ENCODE measurements at places on chromosomes 1 and 21.

- DNase-seq: no peak
Measured at GRCh38 chr1:85024736-85025135, 23.6 kb downstream of the MCOLN3 start.

DNA sequence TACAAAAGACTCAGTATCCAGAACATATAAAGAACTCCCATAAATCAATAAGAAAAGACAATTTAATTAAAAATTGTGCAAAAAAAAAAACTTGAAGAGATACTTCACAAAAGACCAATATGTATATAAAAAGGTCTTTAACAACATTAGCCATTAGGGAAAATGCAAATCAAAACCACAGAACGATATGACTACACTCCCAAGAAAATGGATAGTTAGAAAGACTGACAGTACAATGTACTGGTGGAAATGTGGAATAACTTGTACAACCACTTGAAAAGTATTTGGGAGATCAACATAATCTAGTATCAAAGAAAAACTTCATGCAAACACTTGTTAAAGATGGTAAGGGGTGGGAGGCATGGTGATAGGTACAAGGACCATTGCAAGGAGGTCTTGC, 3.9 kb upstream of the CLCA1 start:
- DNase-seq: no peak

GRCh38 chr21:32335601-32336575, 37.2 kb downstream of the MRAP start:
- DNase-seq: no peak

DNA sequence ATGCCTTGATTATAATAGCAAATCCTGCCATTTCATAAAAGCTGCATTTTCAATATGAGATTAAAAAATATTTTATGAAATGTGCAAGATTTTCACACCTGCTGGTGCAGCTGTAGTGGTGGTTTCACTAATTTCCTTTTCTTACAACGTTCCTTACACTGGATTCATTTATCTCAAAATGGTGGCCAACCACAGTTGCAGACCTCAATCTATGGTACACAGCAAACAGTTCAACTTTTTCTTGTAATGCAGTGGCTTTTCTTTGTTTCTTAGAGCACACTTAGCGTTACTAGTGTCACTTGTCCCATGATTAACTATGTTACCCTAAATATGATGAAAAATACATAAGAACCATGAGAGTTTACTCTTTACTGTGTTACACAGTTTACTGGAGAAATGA, 32.7 kb downstream of the FCER1A start:
- no peak for DNase-seq

DNA sequence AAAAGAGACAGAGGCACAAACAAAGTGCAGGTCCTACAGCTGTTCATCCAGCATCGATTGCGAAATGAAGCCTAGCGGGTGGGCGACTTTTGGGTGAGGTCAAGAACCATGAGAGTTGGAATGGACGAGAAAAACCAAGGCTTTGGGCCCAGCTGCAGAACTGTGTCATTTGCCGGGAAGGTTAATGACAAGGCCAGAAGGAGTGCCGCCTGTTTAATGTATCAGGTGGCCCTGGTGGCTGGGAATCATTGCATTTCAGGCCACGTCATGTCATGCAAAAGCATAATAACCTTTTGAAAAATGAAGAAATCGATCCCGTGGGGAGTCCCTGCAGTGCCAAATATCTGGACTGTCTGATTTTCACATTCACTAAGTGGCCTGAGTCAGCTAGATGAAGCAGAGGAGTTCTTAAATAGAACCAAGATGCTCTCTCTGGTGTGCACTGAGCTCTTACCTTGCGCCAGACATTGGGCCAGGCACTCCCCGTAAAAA, 8.1 kb upstream of the RCC2 start:
- DNase-seq: no peak

GRCh38 chr1:19405195-19405760, 80.1 kb downstream of the CAPZB start:
- peak; percentile 85 for DNase-seq

DNA sequence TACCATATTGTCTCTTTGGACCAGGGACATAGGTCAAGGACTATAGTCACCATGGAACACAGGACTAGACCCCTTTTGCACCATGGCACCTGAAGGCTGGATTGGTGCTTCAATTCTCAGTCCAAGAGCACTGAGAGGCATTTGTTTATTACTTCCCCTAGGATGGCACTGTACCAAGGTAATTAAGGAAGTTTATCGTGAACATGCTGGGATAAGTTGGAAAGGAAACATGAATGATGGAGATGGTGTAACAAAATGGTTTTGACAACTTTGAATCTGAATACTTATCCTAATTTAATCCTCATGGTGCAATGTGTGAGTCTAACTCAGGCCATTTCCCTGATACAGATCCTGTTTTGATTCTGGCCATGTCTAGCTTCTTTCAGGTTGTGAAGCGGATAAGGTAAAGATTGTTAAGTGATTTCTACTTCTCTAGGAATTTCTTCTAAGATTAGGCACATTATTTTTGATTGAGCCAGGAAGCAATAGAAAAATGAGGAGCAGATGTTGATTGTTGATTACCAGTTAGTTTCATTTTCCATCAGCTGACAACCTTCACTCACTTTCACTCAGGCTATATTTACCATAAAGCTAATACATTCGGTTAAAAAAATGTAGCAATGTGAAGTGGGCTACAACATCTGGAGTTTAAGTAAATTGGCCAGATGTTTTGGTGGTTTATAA, 37.3 kb upstream of the SIPA1L2 start:
- no peak for DNase-seq

- DNase-seq: no peak
Measured at GRCh38 chr1:109814993-109815786, 51.5 kb upstream of the EPS8L3 start.

- no peak for DNase-seq
Measured at GRCh38 chr1:34478515-34479076, 276.3 kb upstream of the GJB5 start.

- DNase-seq: no peak
Measured at GRCh38 chr1:192158181-192158580, at the start of gene RGS18. TSS of gene RGS18 (plus strand) at chr1:192158462. CDS start at chr1:192158638, 176 bp downstream.

- DNase-seq: peak; percentile 32
Measured at GRCh38 chr1:18175530-18176377, 68.2 kb downstream of the IGSF21 start.

DNA sequence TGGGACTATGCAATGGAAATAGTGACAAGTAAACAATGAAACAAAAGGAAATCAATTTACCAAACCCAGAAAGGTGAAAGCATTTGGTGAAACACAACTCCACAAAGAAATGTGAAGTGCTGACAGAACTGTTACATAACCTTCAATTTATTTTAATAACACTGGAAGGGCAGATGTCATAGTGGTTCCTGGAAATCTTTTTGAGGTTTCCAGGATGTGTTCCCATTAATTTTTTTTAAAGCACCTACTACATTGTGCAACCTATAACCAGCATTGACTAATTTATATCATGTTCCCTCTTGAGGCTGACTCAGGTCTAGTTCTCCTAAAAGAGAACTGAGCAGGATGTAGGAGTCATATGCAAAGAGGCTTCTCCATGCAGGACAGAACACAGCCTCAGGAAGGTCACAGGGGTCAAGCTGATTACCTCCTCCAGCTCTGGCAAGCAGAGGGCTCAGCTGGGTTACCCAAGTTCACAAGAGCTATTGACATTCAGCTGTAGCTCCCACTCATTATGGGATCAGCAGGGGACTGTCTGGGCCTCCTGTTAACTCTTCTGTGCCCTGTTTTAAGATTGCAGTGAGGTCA, 157.1 kb upstream of the NRIP1 start:
- no peak for DNase-seq

GRCh38 chr1:225733254-225733653, 44.4 kb upstream of the SRP9 start:
- no peak for DNase-seq

DNA sequence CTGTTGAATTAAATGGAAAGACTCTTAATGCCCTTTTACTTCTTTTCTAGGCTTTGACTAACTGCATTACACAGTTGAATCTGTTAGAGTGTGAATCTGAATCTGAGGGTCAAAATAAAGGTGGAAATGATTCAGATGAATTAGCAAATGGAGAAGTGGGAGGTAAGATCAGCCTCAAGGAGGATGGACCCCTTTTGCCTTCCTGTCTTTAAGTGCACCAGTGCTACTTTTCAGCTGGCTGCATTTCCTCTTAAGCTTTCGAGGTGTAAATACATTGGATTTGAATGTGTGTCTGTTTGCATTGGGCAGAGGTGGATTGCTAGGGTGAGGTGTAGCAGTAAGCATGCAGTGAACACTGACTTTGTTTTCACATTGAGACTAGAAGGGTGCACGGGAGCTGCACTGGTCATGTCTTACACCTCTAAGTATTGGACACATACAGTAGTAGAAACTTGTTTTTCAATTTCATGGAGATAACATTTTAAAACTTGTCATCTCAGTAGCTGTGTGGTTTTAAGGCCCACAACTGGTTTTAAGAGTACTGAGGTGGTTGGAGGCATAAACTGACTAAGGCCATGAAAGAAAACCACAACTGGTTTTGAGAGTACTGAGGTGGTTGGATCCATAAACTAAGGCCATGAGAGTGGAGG, 35.4 kb downstream of the MIA3 start:
- DNase-seq: no peak

- DNase-seq: no peak
Measured at GRCh38 chr1:68211761-68212380, 20.5 kb downstream of the WLS start.

DNA sequence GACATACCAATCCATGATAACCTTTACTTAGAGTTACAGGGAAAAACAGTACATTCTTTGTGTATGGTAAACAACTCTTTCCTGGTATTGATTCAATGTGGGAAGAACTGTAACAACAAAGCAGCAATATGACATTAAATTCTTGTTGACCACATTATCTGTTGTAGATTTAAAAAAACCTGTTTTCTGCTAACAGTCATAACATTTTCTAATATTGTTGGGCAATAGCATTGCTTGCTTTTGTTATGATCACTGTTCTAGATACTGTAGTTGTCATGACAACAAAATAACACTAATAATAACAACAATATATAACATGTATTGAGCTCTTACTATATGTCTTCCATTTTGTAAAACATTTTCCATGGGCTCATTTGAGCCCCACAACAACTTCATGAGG, 54.2 kb downstream of the PDE4B start:
- no peak for DNase-seq

GRCh38 chr1:36366091-36366661, 19.5 kb downstream of the STK40 start:
- no peak for DNase-seq

DNA sequence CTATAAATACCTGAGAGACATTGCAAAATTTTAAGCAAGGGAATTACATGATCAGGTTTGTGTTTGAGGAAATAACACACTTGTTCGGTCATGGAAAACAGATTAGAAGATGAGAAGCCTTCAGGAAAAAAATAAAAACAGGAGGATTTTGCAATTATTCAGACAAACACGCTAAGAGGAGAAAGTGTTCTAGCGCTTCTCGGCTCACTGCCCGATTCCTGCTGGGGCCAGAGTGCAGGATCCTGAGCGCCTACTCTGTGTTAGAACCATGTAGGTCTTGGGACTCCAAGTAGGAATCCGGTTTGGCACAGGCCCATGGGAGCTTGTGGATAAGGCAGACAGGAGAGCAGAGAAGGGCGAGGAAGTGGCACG, 8.1 kb upstream of the PRELP start:
- no peak for DNase-seq

DNA sequence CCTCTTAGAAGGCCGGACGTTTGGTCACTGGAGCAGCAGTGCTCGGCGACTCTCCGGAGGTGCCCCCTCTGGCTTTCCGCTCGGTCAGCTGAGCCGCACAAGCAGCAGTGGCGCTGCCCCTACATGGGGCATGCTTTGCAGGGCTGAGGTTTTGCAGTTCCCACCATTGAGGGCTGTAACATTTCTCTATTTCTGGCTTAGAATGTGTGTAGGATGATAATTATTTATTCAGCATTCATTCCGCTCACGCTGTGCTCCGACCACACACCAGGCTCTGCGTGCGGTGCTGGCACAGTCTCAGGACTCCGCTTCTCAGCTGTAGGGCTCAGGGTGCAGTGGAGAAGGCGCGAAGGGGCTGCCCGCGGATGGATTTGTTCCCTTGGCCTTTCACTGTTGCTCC, 119.5 kb downstream of the PCBP3 start:
- DNase-seq: no peak

- DNase-seq: no peak
Measured at GRCh38 chr1:177183836-177184235, 13.1 kb downstream of the BRINP2 start.

DNA sequence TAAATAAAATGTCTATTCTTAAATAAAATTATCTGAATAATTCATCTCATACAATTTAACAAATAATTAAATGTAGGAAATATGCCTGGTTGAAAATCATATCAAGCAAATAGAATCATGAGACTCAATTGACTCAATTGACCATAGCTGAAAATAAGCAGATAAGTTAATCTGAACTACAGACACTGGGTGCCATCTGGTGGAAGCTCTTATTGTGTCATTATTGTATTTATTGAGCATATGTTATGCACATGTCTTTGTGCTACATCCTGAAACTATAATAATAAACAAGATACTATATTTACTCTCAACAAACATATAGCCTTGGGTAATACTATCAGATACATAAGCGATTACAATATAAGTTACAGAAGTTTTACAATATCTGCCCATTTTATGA, 41.0 kb downstream of the BRINP3 start:
- DNase-seq: peak; percentile 3

Measured in NCI-H1092 (cell line).